ENCODE measurements at places on chromosomes 6 and 20.

- no peak for DNase-seq
Measured at GRCh38 chr6:111759331-111759835, 113.9 kb downstream of the FYN start.

GRCh38 chr6:137951064-137951597 lies 84.1 kb downstream of the TNFAIP3 start:
- DNase-seq, result no peak

GRCh38 chr20:64217539-64218221 lies 37.9 kb upstream of the PCMTD2 start:
- DNase-seq, result no peak

DNA sequence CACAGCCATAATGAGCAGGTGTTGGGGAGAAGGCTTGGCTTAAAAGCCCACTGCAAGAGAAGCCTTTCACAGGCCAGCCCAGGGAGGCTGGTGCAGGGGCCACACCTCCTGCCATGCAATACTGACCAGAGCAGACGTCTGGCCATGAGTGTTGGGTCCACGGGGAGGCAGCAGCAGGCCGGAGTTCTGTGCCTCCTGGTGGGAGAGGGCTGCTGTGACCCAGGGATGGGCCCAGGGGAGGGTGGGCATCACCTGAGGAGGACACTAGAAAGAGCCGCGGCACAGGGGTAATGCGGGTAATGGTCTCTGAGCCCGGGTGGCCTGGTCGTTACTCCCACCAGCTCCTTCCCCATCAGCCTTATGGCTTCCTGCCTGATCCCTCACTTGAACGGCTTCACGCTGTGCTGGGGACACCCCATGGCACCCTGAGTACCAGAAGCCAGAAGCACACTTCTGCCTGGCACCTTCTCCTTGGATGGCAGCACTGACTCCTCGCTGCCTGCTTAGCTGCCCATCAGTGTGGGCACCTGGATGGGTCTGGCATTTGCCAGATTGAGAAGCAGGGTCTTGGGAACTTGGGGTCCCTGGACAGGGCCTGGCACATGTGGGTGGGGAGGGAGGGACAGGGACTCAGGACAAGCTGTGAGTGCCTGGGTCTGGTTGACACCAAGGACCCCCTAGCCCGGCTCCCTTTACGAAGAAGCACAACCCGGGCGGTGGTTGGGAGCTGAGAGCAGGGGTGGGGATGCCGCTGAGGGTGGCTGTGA lies 108.8 kb downstream of the ASXL1 start:
- no peak for DNase-seq

DNA sequence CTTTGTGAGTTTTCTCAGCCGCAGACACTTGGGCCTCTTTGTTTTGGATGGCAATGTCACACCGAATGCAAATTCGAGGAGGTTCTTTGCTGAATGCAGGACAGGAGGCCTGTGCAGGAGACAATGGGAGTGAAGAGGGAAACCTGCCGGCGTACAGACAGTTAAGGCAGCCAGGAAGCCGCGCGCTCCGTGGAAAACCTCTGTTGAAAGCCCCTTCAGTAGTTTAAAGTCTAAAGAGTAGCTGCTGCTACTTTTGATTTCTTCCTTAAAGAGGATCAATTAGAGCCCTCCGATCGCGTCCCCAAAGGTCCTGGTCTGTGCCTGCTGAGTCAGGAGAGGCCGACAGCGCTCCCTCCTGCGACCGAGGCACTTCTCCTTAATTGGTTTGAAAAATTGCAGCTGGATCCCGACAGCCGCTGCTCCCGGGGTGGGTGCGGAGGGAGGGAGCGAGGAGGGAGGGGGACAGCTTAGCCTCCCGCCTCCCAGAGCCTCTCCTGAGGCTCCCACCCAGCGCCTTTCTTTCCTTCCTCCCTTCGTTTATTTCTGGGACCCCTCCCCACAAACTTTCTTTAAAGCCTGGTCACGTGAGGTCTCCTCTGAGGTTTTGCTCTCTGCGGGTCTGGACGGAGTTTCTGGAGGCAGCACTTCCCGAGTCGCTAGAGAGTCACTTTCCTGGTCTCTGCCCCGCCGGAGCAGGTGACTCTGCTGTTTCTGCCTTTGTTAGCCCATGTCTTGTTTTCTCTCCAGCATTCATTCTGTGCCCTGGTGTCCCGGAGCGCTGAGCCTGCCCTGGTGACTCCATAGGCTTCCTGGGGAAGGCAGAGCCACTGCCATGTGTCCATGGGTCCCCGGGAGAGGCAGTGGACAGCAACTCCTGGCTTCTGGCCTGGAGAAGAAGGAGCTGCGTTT lies 22.3 kb upstream of the RPP40 start:
- DNase-seq, result no peak

DNA sequence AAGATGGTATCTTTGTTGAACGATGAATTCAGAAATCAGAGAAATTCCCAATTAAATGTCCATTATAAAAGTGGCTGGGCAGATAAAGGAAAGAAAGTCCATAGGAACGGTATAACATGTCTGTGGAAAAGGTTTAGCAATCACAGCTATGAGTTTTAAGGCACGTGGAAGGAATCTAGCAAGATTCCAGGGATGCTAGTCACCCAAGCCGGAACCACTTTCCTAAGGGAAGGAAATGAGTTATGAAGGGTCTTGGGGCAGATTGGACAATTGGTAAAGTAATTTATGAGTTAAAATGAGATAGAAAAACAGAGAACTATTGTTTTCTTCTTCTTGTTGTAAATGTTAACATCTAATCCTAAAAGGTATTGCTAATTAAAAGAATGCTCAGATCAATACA lies 384.8 kb downstream of the ADGRB3 start:
- no peak for DNase-seq

- DNase-seq, result no peak
Measured at GRCh38 chr6:74491844-74492374, 713.9 kb downstream of the COL12A1 start.

DNA sequence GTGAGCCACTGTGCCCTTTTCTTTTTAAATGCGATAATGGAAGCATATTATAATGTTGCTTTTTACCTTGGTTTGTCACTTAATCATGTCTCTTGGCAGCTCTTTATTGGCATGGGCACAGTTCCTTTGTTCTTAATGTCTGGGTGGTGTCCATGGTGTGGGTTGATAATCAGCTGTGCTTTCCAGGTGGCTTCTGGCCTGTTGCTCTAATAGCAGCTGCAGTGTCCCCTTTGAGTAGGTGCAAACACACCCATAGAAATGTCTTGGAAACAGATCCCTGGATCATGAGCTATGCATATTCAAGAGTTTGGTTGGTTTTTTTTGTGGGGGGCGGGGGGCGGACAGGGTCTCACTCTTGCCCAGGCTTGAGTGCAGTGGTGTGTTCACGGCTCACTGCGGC lies 29.9 kb downstream of the EFCAB8 start:
- no peak for DNase-seq

DNA sequence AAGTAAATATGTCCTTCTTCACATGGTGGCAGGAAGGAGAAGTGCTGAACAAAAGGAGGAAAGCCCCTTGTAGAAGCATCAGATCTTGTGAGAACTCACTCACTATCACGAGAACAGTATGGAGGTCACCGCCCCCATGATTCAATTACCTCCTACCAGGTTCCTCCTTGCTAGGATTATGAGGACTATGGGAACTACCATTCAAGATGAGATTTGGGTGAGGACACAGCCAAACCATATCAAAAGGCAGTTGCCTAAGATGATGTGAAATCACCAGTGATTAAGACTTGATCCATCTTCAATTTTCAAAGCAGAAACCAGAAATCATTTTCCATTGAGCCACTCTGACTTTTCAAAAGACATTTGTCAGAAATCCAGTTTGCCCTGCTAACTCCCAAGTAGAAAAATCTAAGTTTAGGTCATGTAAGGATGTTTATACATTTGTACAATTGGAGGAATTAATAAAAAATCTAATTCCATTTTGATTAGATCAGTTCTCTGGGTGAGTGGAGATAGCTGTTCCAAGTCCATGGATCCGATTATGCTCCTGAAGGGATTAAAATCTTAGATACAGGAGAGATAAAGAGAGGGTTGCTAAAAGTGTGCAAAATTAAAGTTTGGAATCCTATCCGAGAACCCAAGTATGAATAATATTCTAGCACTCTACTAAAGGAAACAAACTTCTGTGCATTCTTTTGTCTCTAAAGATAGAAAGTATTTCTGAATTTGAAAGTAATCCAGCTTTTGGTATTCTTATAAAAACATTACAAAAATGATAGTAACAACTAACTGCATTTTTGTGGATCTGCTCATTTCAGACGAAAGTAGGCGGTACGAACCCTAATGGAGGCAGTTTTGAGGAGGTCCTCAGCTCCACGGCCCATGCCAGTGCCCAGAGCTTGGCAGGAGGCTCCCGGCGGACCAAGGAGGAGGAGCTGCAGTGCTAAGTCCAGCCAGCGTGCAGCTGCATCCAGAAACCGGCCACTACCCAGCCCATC lies 39.5 kb downstream of the HDDC2 start:
- no peak for DNase-seq

DNA sequence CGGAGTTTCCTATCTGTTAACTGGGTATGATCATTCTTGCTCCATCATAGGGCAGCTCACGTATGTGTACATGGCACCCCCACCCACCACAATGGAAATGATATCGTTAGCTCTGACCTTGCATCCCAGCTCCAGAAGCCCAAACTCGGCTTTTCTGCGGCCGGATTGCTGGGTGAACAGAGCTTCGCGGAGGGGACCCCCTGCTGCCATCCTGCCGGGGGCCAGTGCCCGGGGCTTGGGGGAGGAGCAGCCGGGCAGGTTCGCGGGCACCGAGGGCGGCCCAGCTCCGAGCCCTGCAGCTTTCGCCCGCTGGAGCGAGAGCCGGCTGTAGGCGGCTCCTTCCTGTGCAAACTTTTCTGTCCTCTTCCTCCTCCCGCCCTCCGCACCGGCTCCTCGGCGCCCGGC lies 24.9 kb upstream of the FUCA2 start:
- peak; percentile 63 for DNase-seq

DNA sequence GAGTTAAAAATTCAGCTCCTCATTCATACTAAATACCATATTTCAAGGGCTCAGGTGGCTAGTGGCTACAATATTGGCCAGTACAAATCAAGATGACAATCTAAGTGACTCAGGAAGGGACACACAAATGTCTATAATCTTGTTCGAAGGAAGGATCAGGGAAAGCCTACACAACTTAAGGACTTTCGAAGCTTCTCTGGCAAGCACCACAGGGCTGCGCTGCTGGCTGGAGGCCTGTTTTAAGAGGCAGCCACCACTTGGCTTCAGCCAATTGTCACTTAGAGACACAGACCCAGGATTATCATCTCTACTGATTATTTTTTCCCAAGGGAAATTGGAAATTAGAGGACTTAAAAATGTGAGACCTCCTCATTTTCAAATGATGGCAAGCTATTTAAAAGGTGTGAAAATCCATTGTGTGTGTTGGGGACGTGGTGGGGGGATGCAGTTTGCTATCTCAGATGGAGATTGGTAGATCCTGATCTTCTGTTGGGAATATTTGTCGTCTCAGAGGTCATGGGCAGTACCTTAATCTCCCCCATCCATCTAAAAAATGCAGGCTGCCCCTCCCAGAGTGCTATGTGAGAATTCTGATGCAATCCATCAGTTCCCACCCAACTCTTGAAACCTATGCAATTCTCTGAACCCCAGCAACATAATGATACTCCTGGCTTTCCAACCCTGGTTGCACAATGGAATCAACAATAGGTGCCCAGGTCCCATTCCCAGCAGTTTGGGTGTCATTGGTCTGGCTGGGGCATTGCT lies 11.3 kb downstream of the ARHGAP40 start:
- DNase-seq, result no peak

- DNase-seq, result no peak
Measured at GRCh38 chr20:17494201-17494600, 37.0 kb downstream of the BFSP1 start.

DNA sequence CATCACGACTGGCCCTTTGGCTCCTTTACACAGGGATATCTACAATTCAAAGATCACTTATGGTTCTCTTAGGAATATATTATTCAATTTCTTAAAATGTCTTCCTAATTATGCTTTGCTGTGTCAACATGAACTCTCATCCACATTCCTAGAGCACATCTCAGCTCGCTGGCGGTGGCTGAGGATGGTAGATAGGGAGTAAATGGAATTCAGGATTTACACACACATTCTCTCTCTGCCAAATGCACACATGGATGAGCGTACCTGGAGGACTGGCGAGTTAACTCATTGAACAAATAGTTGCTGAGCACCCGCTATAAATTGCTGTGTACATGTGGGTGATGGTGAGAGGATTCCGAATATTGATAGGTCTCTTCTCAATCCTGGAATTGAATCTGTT lies 4.8 kb upstream of the MRPS10 start:
- no peak for DNase-seq

GRCh38 chr20:25464501-25465242 lies 57.2 kb downstream of the GINS1 start:
- no peak for DNase-seq

GRCh38 chr6:156557251-156557910 lies 219.8 kb upstream of the ARID1B start:
- no peak for DNase-seq

DNA sequence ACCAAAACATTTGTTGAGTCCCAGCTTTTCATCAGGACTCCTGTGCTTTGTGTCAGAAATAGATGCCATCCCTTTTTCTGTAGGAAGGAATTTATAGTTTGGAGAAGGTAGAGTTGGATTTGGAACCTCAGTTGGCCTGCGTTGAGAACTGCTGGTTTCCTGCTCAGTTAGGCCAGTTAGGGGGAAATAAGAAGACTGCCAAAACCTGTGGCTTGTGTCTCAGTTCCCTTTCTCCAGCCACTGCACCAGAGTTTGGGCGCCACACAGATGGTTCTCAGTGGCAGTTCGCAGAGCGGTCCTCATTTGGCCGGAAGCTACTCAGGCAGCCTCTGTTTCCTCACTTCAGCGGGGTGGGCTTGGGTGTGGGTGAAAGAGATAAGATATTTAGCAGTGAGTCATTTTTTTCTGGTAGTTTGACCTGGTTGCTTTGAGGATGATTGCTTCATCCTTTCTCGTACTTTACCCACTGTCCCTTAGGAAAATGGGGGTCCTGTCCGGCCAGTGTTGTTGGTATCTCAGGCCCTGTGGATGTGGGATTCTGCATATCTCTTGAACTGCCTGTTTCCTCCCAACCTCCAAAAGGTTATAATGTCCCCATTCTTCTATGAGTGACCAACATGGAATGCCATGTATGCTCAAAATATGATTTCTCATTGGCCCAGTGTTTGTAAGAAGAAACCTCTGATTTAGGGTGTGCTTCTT lies 53.7 kb downstream of the JARID2 start:
- DNase-seq, result no peak

DNA sequence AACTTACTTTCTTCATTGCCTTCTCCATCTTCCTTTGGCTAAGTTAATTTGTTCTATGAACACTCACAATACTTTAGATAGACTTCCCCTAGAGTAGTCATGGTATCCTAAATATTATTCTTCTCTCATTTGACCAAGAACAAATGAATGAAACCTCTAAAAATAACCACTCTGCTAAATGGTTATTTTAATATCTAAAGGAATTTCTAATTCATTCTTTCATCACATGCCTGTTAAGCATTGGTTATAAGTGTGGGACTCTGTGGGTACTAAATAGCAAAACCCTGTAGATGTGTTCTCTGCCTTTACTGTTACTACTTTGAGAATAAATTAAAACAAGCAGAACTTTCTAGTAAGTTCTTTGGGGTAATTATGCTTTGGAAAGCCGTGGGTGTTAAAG lies 138.9 kb downstream of the EYA4 start:
- DNase-seq, result no peak

DNA sequence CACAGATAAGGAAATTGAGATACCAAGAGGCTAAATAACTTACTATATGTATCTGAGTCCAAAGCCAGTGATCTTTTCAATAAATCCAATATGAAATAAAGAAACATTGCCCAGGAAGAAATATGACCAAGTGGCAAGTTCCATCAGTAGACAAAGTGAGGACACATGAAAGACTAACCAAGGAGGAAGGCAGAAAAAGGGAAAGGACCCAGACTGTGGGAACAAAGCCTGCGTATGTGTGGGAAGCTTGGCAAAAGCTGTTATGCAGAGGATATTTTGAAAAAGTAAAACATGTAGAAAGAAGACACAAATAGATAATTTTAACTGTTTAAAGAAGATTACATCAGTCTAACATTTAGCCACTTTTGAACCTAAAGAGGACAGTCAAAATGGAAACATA lies 264.4 kb upstream of the PRDM1 start:
- DNase-seq, result no peak

Measured in stimulated activated naive CD4-positive, alpha-beta T cell treated with Interleukin-2 at 50 U/mL for 16 hours (primary cell).